Uterus (tissue), 4 donors: ENCODE measurements at places on chromosomes 7 and 10. TPM values are rescaled to one million over a fixed set of nuclear protein-coding genes. Genes with fewer than 3 reads are reported as not detected.

ZNF12 gene
- total RNA-seq = 34.2 TPM

DNA sequence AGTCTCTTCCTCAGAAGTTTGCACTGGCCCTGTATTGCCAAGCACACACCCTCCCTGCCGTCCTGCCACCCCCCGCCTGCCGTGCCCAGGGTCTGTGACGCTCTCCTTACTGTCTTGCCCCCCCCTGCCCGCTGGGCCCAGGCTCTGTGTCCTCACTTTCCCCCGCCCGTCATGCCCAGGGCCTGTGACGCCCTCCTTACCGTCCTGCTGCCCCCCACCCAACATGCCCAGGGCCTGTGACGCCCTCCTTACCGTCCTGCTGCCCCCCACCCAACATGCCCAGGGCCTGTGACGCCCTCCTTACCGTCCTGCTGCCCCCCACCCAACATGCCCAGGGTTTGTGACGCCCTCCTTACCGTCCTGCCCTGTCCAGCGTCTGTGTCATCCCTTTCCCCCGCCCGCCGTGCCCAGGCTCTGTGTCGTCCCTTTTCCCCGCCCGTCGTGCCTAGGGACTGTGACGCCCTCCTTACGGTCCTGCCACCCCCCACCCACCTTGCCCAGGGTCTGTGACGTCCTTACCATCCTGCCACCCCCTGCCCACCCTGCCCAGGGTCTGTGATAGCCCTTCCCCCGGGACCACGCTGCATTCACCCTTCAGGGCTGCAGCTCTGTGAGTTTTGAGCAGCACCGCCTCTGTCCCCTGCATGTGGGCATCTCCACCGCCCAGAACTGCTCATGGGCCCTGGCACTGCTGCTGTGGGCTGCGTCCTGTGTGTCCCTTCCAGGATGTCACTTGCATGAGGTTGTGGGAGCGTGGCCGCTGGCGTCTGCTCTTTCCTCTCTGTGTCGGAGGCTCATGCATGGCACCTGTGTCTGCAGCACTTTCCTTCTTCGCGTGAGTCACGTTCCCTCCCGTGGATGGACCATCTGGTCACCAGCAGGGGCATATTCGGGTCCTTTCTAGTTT, 19.3 kb upstream of the PRKAR1B start:
- no peaks in the 10 kb centered on the region for H3K27me3 ChIP-seq
- no peak for DNase-seq
- no peak overlapping the region for H3K27ac ChIP-seq
- no peaks in the 10 kb centered on the region for H3K4me1 ChIP-seq
- no peaks in the 10 kb centered on the region for H3K36me3 ChIP-seq

DNA sequence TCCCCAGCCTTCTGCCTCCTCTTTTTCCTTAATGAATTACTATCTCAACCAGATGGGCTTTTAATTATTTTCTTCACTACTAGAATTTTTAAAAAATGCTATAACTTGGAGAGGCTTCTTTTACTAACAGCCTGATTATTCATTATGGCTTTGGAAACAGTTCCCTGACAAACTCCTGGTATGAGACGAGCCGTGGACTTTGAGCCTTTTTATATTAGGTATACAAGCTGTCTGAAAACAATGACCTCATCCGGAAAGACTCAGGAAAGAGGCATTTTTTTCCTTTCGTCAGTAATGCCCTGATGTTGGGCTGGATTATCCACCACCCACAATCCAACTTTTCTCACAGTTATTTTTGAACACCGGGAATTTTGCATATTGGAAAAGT, 26.7 kb upstream of the ABLIM1 start:
- DNase-seq = no peak
- no peak overlapping the region for H3K4me3 ChIP-seq
- H3K27me3 ChIP-seq = no peaks in the 10 kb centered on the region
- no peaks in the 10 kb centered on the region for H3K36me3 ChIP-seq
- peak overlapping the region; percentile 84 for H3K27ac ChIP-seq

- peak overlapping the region; percentile 88 for H3K27ac ChIP-seq
- peaks cover 12% of the 10 kb centered on the region for H3K4me1 ChIP-seq
- H3K36me3 ChIP-seq = no peaks in the 10 kb centered on the region
- H3K4me3 ChIP-seq = no peak overlapping the region
- no peaks in the 10 kb centered on the region for H3K27me3 ChIP-seq
- DNase-seq = peak; percentile 82
Observed at GRCh38 chr10:71357792-71358265, 38.8 kb downstream of the SLC29A3 start.

H2BK1 gene
- not detected for total RNA-seq

DNA sequence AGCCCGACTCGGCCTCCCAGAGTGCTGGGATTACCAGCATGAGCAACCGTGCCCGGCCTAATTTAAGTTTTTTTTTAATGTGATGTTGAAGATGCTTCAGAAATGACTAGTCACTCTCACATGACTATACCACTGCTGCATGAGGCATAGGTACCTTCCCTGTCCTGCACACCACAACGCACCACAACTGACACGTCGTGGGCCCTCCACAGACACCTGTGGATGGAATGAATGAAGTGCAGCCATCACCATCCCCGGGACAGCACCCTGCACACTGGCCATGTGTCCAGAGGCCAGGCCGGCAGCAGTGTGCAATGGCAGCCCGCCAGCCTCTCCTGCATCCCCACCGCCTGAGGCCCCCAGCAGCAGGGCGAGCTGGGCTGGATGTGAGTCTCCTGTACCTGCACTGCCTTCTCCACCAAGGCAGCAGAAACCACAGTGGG, 55.1 kb downstream of the VOPP1 start:
- no peaks in the 10 kb centered on the region for H3K4me1 ChIP-seq
- no peak overlapping the region for H3K27ac ChIP-seq
- H3K36me3 ChIP-seq = no peaks in the 10 kb centered on the region
- H3K27me3 ChIP-seq = no peaks in the 10 kb centered on the region
- no peak overlapping the region for H3K4me3 ChIP-seq

GRCh38 chr10:113927440-113927839, 73.0 kb downstream of the NHLRC2 start:
- H3K27ac ChIP-seq = no peak overlapping the region
- H3K4me3 ChIP-seq = no peak overlapping the region
- no peak for DNase-seq
- no peaks in the 10 kb centered on the region for H3K27me3 ChIP-seq
- no peaks in the 10 kb centered on the region for H3K4me1 ChIP-seq
- no peaks in the 10 kb centered on the region for H3K36me3 ChIP-seq

ZNF425 gene
- not detected for total RNA-seq

GRCh38 chr7:4037877-4038276, 644.2 kb upstream of the FOXK1 start:
- H3K4me1 ChIP-seq = no peaks in the 10 kb centered on the region
- H3K27ac ChIP-seq = no peak overlapping the region
- no peak overlapping the region for H3K4me3 ChIP-seq
- DNase-seq = no peak

GRCh38 chr7:126658684-126659083, 594.1 kb downstream of the GRM8 start:
- DNase-seq = no peak
- H3K4me3 ChIP-seq = no peak overlapping the region
- no peaks in the 10 kb centered on the region for H3K4me1 ChIP-seq
- H3K36me3 ChIP-seq = no peaks in the 10 kb centered on the region
- H3K27ac ChIP-seq = no peak overlapping the region

FAM237B gene
- total RNA-seq = not detected

SEC31B gene
- 19.0 TPM for total RNA-seq

KCNH2 gene
- total RNA-seq = 12.9 TPM

- no peaks in the 10 kb centered on the region for H3K27me3 ChIP-seq
- no peaks in the 10 kb centered on the region for H3K36me3 ChIP-seq
- DNase-seq = no peak
- no peak overlapping the region for H3K4me3 ChIP-seq
Observed at GRCh38 chr7:3336042-3336665, 35.1 kb downstream of the SDK1 start.

GRCh38 chr7:92808635-92809034, 27.7 kb downstream of the CDK6 start:
- H3K36me3 ChIP-seq = no peaks in the 10 kb centered on the region
- no peak for DNase-seq
- H3K27ac ChIP-seq = peak overlapping the region; percentile 40
- H3K4me1 ChIP-seq = no peaks in the 10 kb centered on the region
- no peaks in the 10 kb centered on the region for H3K27me3 ChIP-seq

DNA sequence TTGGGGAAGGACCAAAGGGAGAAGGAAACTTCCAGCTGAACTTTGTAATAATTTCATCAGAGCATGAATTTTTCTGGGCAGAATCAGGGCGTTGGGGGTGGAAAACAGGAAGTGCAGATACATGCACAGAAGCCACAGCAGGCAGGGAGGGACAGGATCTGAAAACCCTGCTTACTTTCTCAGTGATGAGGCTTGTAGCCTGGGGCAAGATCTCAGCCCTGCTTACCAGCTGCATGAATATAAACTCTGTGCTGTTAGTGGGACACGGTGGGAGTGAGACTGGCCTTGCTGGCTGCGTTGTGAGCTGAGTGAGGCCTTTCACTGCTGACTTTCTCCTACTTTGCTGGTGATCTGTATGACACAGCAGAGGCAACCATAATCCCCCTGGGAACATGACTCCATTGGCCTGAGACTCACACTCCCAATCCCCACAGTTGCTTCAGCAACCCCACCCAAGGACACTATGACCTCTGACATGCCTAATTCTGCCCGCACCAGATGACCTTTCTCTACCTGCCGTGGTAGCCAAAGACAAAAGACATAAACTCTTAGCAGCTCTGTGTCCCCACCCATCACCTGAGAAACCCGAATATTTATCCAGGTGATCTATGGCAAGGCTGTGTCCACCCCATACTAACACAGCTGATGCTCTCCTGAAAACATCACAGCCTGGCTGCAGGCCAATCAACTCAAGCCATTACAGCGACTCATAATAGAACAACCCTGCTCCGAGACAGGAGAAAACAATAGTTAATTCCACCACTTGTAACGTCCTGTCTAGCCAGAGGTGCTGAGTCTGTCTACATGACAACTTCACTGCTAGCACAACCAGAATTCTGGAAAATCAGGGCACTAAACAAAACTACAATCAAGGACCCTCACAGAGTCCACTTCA, 190.7 kb upstream of the CHRM2 start:
- H3K36me3 ChIP-seq = no peaks in the 10 kb centered on the region
- no peak for DNase-seq
- H3K27me3 ChIP-seq = no peaks in the 10 kb centered on the region
- no peak overlapping the region for H3K4me3 ChIP-seq
- H3K4me1 ChIP-seq = no peaks in the 10 kb centered on the region

CLCN1 gene
- 0.30 TPM for total RNA-seq
